Skin of body (tissue), 3 donors: ENCODE measurements at places on chromosomes 3 and 15. TPM values are rescaled to one million over a fixed set of nuclear protein-coding genes. Genes with fewer than 3 reads are reported as not detected.

GRCh38 chr3:149507491-149508324 lies 33.2 kb downstream of the TM4SF4 start:
- no peak for DNase-seq

DNA sequence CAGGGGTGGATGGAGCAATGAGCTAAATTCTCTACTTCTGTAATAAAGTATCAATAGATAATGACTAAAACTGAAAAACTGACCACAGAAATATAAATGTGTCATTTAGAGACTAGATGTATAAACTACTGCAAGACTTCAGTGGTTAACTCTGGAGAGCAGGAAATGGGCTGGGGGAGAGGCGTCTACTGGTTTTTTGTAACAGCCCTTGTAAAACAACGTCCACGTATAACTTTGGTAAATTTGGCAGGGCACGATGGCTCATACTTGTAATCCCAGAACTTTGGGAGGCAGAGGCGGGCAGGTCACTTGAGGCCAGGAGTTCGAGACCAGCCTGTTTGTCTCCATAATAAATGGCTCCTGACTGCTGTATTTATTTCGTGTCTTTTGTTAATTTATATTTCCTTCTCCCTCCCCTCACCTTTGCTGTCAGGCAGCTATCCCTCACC lies 12.5 kb downstream of the RAB27A start:
- no peak for DNase-seq

- DNase-seq = no peak
Measured at GRCh38 chr3:194995922-194996321, 275.0 kb downstream of the XXYLT1 start.

DNA sequence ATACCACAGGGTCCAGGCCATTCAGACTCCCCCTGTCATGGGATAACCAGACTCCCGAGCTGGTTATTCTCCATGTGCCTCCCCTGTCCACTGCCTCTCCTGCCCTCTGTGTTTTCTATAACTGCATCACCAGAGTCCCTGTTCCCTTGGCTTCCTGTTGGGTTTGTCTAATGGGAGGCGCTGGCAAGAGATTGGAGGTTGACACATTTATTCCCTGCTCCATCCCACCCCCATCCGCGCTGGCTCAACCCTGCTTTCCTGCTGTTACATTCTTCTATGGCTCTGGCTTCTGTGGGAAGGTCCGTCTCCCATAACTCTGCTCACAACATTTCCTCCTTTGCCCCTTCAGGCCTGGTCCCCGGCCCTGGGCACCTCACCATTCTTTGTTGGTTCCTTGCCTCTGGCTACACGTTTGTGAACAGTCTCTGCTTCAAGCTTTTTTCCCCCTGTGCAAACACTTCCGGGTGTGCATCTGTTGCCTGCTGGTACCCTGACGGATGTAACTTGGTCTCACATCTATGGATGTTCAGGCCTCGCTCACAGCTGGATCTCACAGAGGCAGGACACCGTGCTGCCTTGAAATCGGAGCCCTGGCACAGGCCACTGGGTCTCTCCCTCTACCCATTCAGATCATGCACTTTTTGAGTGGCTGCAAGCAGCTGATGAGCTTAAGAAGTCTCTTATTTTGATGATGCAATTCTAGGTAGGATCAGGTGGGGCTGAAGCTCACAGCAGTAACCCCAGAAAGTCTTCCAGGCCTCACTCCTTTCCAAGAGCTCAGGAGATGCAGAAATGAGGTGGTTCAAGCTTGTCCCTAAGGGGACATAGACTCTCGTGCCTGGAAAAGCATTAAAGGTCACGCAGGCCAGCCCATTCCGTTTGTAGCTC lies 68.6 kb upstream of the ATP13A3 start:
- DNase-seq = no peak

DNA sequence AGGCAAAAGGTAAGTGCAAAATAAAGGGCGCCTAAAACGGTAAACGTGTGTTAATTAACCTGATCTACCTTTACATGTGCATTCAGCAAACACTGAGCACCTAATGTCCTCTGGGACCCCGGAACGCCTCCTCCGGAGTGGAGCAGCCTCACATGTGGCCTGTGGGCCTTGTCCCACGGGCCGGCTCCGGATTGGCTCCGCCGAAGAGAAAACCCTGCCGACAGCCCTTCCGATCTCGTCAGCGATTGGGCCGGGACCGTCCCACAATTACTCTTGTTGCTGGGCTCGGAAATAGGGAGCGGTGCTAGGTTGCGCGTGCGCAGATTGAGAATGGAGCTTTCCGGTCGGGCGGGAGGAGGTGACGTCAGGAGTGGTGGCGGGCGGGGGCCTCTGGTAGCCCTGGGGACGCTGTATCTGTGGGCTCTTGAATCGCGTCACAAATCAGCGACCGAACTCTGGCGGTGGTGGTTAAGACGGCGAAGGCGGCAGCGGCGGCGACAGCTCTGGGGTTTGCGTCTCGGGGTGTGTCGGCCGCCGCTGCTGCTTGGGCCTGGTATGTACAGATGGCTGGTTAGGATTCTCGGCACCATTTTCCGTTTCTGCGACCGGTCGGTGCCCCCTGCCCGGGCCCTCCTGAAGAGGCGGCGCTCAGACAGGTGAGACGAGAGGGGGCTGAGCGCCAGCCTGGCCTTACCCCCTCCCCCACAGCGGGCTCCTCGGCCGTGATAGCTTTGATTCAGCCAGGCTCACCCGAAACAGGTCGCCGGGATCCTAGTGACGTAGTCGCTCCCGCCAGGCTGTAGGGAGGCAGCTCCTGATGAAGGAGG lies at the start of gene SENP2:
SENP2 (plus strand) TSS at position 437 of the 827 bp plus-strand sequence; CDS start at position 556, 119 bp downstream.
- peak; percentile 100 for DNase-seq

DNA sequence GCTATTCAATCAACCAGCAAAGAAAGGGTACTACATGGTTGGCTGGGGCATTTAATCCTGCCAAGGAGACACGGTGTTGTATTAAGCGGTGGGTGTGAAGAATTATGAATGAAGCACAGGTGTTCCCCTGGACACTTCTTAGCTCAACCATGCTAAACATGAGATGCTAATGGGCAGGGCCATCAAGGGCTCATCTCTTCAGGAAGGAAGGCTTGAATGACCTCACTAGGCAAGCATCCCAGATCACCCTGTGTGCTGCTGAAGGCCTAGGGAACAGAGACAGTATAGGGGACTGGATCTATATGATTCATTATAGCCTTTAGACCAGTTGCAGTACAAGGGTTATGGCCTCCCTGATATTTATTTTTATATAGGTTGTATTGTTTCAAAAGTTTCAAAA lies 221.3 kb upstream of the SLCO3A1 start:
- no peak for DNase-seq

Gene NR2E3
- 0.79 TPM for total RNA-seq

Gene SAMMSON
- 0.69 TPM for total RNA-seq

Gene VGLL3
- 53.1 TPM for total RNA-seq

Gene RETNLB
- total RNA-seq = not detected

Gene PRR23A
- not detected for total RNA-seq

Gene DUOX2
- total RNA-seq = 0.79 TPM

Gene ACVR2B
- 9.0 TPM for total RNA-seq

Gene VPS18
- 12.5 TPM for total RNA-seq
